Airway epithelial cell (primary cell): ENCODE measurements at places on chromosomes 2 and 18. TPM values are rescaled to one million over a fixed set of nuclear protein-coding genes. Genes with fewer than 3 reads are reported as not detected.

SRD5A2 gene
- not detected in 2 replicates for total RNA-seq

OTOS gene
- total RNA-seq: not detected in 2 replicates

SIX2 gene
- total RNA-seq: 9.5 and 9.6 TPM in 2 replicates

SLC9A4 gene
- not detected in 2 replicates for total RNA-seq

TNFAIP6 gene
- total RNA-seq: 0.35 TPM in 1 of 2 replicates, not detected in the other

LRPPRC gene
- total RNA-seq: 59.9 and 64.7 TPM in 2 replicates

ERFE gene
- 0.56 and 2.0 TPM in 2 replicates for total RNA-seq

C2orf72 gene
- total RNA-seq: not detected in 2 replicates

VWC2L gene
- total RNA-seq: not detected in 2 replicates

GKN2 gene
- not detected in 2 replicates for total RNA-seq

ECEL1 gene
- total RNA-seq: not detected in 2 replicates

RTP5 gene
- not detected in 2 replicates for total RNA-seq

COLEC11 gene
- total RNA-seq: not detected in 2 replicates

DUSP2 gene
- total RNA-seq: 4.9 and 6.5 TPM in 2 replicates

CFAP221 gene
- total RNA-seq: not detected in 2 replicates

NEB gene
- total RNA-seq: 0.07 TPM in 1 of 2 replicates, not detected in the other

NCK2 gene
- total RNA-seq: 39.5 and 49.2 TPM in 2 replicates

LRRC30 gene
- total RNA-seq: not detected in 2 replicates

DQX1 gene
- total RNA-seq: 5.3 and 6.7 TPM in 2 replicates

GPAT2 gene
- total RNA-seq: 0.63 and 1.6 TPM in 2 replicates

ITPRIPL1 gene
- 0.28 and 0.99 TPM in 2 replicates for total RNA-seq

RPRM gene
- not detected in 2 replicates for total RNA-seq

SPATA3 gene
- not detected in 2 replicates for total RNA-seq

RAD51AP2 gene
- 0.05 and 0.14 TPM in 2 replicates for total RNA-seq

DCDC2C gene
- not detected in 2 replicates for total RNA-seq

NRP2 gene
- total RNA-seq: 20.4 and 21.5 TPM in 2 replicates
